ENCODE measurements at places on chromosomes 3 and 15.

- DNase-seq, result no peak
These were observed 29.4 kb upstream of the SLCO2A1 start for GRCh38 chr3:134059035-134059601.

DNA sequence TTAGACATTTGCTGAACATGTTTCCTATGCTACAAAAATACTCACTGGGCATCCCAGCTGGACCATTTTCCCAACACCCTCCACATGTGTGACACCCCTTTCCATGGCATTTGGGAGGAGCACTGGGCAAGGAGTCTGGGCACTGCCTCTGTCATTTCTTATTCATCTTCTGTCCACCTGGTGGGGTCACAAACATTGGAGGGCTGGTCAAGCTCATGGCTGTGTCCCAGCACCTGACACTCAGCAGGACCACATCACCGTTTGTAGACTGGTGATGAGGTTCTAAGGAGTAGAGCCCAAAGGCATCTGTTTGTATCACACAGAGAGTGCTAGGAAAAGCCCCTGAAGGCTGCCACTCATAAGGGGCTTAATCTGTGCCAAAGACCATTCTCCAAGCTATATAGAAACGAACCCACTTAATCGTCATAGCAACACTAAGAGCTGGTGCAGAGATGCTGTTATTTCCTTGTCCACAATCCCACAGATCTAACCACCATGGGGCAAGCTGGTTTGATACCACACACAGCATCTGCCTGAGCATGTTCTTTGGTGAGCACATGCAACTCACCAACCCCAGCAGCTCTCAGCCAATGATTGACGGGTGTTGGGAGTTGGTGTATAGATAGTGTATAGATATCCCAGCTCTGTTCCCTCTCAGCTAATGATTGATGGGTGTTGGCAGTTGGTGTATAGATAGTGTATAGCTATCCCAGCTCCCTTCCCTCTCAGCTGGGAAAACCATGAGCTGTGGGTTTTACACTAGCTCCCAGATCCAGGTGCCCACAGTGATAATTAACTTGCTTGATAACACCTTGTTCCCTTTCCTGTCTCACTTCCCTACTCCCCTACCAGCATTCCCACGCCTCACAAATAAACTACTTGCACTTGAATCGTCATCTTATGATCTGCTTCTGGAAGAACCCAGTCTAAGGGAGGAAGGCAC lies 42.7 kb upstream of the ATP2B2 start:
- DNase-seq, result no peak

DNA sequence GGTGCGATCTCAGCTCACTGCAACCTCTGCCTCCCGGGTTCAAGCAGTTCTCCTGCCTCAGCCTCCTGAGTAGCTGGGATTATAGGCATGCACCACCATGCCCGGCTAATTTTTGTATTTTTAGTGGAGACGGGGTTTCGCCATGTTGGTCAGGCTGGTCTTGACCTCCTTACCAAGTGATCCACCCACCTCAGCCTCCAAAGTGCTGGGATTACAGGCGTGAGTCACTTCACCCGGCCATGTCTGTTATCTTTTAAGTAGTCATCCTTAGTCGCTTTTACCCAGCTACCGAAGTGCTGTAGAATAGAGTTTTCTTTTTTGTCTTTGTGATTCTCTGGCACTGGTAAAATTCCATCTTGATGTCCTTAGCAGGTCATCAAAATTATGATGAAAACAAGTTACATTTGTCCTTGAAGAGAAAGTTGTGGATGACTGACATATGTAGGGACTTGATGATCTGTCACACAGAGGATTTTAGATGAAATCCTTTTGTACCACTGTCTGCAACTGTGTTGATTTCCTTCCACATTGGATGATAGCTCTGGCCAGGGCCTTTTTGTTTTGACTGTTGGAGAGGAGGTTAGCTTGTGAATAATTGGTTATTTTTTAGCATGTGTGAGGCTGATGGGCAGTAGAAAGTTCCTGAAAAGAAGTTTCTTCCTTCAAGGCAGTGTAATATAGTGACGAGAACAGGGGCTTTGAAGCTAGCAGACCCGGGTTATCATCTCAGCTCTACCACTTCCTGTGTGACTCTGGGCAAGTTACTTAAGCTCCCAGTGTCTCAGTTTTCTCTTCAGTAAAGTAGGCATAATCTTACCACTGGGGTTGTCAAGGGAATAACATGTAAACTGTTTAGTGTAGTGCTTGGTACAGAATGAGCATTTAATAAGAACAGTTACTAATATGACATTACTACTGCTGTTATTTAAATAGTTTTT lies 18.8 kb downstream of the ATG7 start:
- DNase-seq, result peak; percentile 22

- no peak for DNase-seq
These were observed 34.6 kb downstream of the SH3BP5 start for GRCh38 chr3:15297608-15298350.

DNA sequence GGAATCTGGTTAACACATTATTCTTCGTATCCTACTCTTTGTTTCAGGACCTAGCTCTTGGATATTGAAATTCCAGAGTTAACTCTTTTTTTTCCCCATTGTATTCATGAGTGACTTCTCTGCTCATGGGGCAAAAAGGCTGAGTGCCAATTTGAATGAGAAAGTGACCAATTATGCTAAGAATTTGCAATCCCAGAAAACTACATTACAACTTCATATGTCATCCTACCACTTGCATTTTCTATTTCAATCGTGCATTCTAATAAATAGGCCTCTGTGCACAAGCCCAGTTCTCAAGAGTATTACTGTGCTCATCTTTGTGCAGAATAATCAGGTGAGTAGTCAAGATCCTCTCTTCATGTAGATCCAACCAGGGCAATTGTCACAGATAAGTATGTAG lies 537.8 kb downstream of the OTOL1 start:
- no peak for DNase-seq

DNA sequence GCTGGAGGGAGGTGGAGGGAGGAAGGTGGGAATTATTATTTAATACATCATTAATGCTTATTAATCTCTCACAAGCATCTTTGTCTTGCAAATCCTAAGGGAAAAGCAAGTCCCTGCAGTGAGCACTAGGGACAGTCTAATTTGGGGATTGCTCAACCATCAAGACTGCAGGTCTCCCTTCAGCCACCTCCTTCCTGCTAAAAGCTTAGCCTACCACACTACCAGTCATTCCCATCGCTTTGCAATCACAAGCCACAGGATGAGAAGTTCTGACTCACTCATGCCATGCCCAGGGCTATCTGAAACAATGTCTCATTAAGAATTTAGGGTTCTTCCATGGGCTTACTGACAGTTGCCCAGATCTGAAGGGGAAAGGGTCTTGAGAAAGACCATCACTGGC lies 51.0 kb upstream of the EIF1B start:
- DNase-seq, result no peak
